ENCODE measurements at places on chromosomes 3 and 15.

- DNase-seq = peak; percentile 19
Observed at GRCh38 chr3:186067360-186068242, 41.3 kb downstream of the ETV5 start.

GRCh38 chr15:100245487-100245820 lies 96.3 kb downstream of the ADAMTS17 start:
- no peak for DNase-seq

DNA sequence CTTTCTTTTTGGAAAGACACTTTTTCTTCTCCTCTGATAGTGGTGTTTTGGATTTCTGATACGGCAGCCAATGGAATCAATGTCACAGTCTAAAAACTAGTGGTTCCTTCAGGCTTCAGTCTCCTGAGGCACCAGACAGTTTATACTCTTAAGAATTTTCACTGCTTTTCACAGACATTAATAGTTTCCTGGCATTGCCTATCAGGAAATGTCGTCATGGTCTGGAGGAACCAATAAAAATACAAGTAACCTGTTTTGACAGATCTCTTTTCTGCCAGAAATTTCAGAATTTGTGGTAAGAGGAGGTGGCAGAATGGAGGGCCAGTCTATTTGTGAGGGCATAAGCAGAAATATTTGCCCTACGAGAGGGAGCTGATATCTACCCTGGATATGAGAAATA lies 44.8 kb downstream of the FILIP1L start:
- DNase-seq = no peak

GRCh38 chr3:44363591-44363990 lies 25.0 kb downstream of the TCAIM start:
- peak; percentile 9 for DNase-seq

- no peak for DNase-seq
Observed at GRCh38 chr15:70465812-70466211, 297.5 kb downstream of the UACA start.

- peak; percentile 53 for DNase-seq
Observed at GRCh38 chr3:15860014-15860934, 62.5 kb upstream of the ANKRD28 start.

Data from GM19239 (cell line).